Colonic mucosa (tissue), 4 donors: ENCODE measurements at places on chromosomes 13 and 19.

GRCh38 chr19:8089664-8090601, 37.4 kb downstream of the CCL25 start:
- no peak for DNase-seq

DNA sequence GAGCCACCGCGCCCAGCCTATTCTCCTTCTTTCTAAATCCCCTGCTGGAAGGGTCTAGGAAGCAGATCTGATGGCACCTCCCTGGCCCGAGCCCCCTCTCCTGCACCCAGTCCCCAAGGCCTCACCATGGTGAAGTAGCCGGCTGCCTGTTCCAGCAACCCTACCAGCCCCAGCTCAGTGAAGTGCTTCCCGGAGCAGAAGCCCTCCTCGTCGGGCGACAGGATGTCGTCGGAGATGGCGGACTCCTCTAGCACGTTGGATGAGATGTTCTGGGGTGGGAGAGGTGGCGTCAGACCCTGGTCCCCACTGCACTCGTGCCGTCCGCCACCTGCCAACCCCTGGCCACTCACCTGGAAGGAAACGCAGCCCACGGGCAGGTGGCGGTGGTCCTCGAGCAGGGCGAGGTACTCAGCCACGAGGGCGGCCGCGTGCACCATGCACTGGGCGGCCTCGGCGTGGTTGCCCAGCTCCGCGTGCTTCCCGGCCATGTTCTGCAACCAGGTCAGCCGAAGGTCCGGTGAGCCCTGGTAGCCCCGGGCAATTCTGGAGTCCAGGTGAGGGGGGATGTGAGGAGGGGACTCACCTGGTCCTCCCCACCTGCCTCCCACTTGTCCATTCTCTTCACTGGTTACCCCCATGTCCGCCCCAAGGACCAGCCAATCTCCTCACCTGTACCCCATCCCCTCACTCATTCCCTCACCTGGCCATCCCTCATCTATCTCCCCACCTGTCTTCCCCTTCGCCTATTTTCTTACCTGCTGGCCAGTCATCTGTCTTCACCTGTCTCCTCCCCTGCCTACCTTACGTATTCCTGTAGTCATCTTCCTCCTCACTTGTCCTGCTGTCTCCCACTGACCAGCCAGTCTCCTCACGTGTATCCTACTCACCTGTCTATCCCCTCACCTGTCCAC, 11.5 kb upstream of the KANK2 start:
- no peak for DNase-seq

DNA sequence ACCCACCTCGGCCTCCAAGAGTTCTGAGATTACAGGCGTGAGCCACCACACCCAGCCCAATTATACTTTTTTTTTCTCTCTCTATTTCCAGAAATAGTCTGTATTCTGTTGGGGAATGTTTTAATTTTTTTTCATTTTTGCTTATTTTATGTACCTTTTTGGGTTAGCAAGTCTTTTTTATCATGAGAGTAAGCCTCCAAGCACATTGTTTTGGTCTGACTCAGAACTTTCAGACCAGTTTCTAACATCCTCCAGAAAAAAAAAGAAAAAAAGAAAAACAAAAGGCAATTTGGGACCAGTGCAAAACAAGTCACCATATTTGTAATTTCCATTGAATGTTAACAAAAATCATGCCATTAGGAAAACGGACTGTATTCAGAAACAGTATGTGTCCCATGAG, 1465.5 kb downstream of the SLITRK5 start:
- no peak for DNase-seq

- DNase-seq = peak; percentile 98
These were observed at the start of gene TIMM50 for GRCh38 chr19:39480337-39481228. TSS of gene TIMM50 (plus strand) at chr19:39480838. CDS start at chr19:39480854, 16 bp downstream.

- DNase-seq = no peak
These were observed 54.3 kb downstream of the RUBCNL start for GRCh38 chr13:46332772-46333171.

- DNase-seq = no peak
These were observed 158.7 kb downstream of the VWA8 start for GRCh38 chr13:41802043-41802683.

DNA sequence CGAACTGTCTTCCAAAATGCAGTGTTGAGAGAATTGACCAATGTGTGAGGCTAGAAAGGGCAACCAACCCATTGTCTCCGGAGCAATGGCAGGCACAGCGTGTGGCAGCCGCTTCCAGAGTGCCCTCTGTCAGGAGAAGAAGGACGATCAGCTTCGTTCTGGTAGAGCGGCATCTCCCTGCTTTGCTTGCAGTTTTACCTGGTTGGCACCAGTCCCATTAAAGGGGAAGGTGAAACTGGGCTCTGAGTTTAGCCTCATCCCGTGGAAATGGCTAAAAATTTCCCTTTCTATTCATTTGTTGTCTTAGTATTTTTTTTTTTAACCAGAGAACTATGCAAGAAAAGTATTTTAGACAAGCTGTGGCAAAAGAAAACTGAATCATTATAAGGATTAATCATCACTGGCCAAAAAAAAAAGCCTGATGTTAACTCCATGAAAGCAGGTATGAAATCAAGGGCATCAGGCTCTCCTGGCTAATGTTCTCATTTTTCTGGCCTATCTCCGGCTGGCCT, 81.5 kb upstream of the SLC7A1 start:
- DNase-seq = peak; percentile 37
